ENCODE measurements at places on chromosomes 7 and 10. TPM values are rescaled to one million over a fixed set of nuclear protein-coding genes. Genes with fewer than 3 reads are reported as not detected.
A peak's percentile ranks its signal among the peaks of the same experiment; 100 is the strongest.

GRCh38 chr10:120492346-120492745 is 35.3 kb downstream of the PLPP4 start:
- no peaks in the 10 kb centered on the region for H3K27me3 ChIP-seq
- H3K36me3 ChIP-seq, result no peaks in the 10 kb centered on the region
- no peaks in the 10 kb centered on the region for H3K4me1 ChIP-seq
- no peak overlapping the region for H3K4me3 ChIP-seq
- no peak overlapping the region for H3K27ac ChIP-seq

- H3K27me3 ChIP-seq, result peaks cover 10% of the 10 kb centered on the region
- no peaks in the 10 kb centered on the region for H3K36me3 ChIP-seq
- H3K27ac ChIP-seq, result no peak overlapping the region
- H3K4me3 ChIP-seq, result no peak overlapping the region
- no peak for DNase-seq
- no peaks in the 10 kb centered on the region for H3K4me1 ChIP-seq
Observed at GRCh38 chr7:134539380-134540004, 9.4 kb upstream of the AKR1B15 start.

DNA sequence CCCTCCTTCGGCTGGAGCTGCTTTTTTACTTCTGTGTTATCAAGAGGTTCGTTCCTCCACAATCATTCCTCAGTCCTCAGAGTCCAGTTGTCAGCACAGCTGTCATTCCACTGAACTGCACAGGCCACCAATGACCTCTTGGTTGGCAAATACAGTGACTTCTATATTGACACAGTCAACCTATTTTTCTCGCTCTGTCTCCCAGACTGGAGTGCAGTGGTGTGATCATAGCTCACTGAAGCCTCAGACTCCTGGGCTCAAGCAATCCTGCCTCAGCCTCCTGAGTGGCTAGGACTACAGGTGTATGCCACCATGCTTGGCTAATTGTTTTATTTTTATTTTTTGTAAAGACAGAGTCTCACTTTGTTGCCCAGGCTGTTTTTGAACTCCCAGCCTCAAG is 27.7 kb downstream of the CRCP start:
- no peaks in the 10 kb centered on the region for H3K27me3 ChIP-seq
- DNase-seq, result no peak
- no peak overlapping the region for H3K4me3 ChIP-seq
- H3K27ac ChIP-seq, result no peak overlapping the region
- H3K36me3 ChIP-seq, result peaks cover 57% of the 10 kb centered on the region

DNA sequence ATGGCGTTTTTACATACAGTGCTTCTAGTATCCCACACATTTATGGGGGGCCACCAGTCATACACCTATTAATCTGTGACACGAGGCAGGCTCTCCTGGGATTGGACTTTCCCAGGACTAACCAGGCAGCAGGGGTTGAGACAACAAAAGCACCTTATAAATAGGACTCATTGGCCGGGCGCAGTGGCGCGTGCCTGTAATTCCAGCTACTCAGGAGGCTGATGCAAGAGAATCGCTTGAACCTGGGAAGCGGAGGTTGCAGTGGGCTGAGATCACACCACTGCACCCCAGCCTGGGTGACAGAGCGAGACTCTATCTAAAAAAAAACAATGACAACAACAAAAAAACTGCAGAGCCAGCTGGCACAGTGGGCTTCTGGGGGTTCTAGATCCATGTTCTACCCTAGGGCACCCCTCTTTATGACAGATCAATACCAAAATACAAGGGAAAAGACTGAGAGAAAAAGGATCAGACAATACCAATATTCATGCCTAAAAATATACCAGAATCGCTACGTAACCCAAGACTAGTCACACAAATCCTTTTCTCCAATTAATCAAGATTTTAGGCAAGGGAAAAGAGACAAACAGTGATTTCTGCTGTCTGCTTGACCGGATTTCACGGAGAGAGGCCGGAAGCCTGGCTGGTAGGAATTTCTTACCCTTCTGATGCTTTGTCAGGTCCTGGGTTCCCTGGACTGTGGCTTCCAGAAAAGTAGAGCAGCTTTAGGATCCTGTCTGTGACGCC is 98.4 kb upstream of the CCNY start:
- H3K36me3 ChIP-seq, result no peaks in the 10 kb centered on the region
- H3K27ac ChIP-seq, result no peak overlapping the region
- H3K4me3 ChIP-seq, result no peak overlapping the region
- DNase-seq, result no peak
- no peaks in the 10 kb centered on the region for H3K27me3 ChIP-seq

DNA sequence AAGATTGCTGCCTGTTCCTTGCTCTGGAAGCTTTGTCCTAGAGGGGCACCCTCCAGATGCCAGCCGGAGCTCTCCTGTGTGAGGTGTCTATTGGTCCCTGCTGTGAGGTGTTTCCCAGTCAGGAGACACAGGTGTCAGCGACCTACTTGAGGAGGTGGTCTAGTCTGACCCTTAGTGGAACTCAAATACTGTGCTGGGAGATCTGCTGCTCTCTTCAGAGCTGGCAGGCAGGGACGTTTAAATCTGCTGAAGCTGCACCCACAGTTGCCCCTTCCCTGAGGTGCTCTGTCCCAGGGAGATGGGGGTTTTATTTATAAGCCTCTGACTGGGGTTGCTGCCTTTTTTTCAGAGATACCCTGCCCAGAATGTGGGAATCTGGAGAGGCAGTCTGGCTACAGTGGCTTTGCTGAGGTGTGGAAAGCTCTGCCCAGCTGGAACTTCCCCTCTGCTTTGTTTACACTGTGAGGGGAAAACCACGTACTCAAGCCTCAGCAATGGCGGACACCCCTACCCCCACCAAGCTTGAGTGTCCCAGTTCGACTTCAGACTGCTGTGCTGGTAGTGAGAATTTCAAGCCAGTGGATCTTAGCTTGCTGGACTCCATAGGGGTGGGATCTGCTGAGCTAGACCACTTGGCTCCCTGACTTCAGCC is 119.2 kb downstream of the PPP1R9A start:
- no peaks in the 10 kb centered on the region for H3K27me3 ChIP-seq
- no peak overlapping the region for H3K27ac ChIP-seq
- H3K36me3 ChIP-seq, result no peaks in the 10 kb centered on the region

GRCh38 chr10:28623483-28623882 is 53.8 kb upstream of the BAMBI start:
- no peak overlapping the region for H3K4me3 ChIP-seq
- no peak overlapping the region for H3K27ac ChIP-seq

CYP51A1 gene
- 36.4 TPM for total RNA-seq

POLR2J2 gene
- total RNA-seq, result 20.6 TPM

GRCh38 chr10:88033793-88034192 is 170.4 kb downstream of the PTEN start:
- H3K36me3 ChIP-seq, result no peaks in the 10 kb centered on the region
- no peak overlapping the region for H3K4me3 ChIP-seq
- no peak for DNase-seq
- no peaks in the 10 kb centered on the region for H3K27me3 ChIP-seq

GPER1 gene
- total RNA-seq, result 0.13 TPM

- DNase-seq, result no peak
- H3K4me1 ChIP-seq, result no peaks in the 10 kb centered on the region
- H3K27me3 ChIP-seq, result peaks cover 29% of the 10 kb centered on the region
- H3K4me3 ChIP-seq, result no peak overlapping the region
Observed at GRCh38 chr10:77613476-77614130, 24.0 kb downstream of the KCNMA1 start.

GRCh38 chr10:84497978-84498377 is 169.6 kb downstream of the CCSER2 start:
- H3K4me3 ChIP-seq, result no peak overlapping the region
- H3K36me3 ChIP-seq, result peaks cover 10% of the 10 kb centered on the region
- H3K4me1 ChIP-seq, result peaks cover 11% of the 10 kb centered on the region
- H3K27ac ChIP-seq, result no peak overlapping the region
- no peaks in the 10 kb centered on the region for H3K27me3 ChIP-seq

DNA sequence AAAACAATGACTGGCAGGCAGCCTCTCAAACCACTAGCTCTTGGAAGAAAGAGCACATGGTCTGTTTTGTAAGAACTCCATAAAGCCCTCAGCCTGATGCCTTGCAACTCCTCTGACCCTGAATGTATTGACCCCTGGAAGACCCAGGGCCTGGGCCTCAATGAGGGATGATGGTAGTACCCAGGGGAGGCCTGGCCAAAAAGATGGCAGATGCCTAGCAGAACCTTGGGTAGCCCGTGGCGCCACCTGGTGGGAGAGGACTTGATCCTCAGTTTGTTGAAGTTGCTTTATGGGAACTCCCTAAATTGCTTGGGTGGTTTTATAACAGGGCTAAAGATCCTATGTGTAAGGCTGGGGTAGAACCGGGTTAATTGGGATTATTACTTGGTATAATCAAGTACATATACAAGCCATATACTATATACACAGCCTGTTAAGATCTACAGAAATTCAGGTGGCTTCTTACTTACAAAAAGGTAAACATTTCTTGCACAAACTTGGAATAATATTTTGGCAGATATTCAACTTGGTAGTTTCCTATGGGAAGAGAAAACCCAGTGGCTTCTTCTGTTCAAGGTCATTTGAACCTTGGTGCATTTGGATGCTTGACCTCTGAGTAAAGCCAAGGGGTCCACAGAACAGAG is 95.8 kb upstream of the CACUL1 start:
- peak; percentile 80 for DNase-seq
- peaks cover 10% of the 10 kb centered on the region for H3K27me3 ChIP-seq
- no peak overlapping the region for H3K27ac ChIP-seq
- H3K36me3 ChIP-seq, result no peaks in the 10 kb centered on the region
- H3K4me3 ChIP-seq, result no peak overlapping the region

DNA sequence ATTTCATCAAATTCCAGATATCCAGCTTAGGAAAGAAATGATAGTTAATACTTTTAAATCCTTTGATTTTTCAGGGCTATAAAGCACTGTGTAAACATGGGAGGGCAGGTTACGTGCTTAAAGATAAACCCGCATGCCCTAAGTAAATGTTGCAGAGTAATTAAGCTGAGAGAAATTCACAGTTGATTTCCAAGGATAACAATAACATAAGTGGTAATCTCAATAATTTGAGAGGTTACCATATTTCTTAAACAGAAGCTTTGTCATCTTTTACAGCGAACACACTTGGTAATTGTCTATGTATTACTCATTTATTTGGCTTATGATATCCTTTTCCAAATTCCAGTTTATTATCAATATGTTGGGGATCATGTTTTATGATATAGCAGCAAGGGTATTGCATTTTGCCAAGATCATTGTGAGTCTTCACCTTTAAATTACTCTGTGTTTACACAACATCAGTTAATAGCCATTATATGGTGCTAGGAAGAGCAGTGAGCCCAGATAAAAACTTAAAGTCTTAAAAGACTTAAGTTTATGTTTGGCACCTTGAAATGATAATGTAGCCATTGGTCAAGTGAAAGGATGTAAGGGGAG is 15.4 kb downstream of the MGAM start:
- DNase-seq, result no peak
- no peaks in the 10 kb centered on the region for H3K36me3 ChIP-seq
- no peaks in the 10 kb centered on the region for H3K4me1 ChIP-seq
- H3K4me3 ChIP-seq, result no peak overlapping the region
- H3K27ac ChIP-seq, result no peak overlapping the region

- no peak overlapping the region for H3K4me3 ChIP-seq
- peaks cover 17% of the 10 kb centered on the region for H3K4me1 ChIP-seq
- no peak overlapping the region for H3K27ac ChIP-seq
- peaks cover 86% of the 10 kb centered on the region for H3K27me3 ChIP-seq
- H3K36me3 ChIP-seq, result no peaks in the 10 kb centered on the region
Observed at GRCh38 chr10:101133489-101134298, 2.6 kb downstream of the TLX1 start.

GRCh38 chr7:158047391-158048059 is 540.1 kb downstream of the PTPRN2 start:
- no peak overlapping the region for H3K27ac ChIP-seq
- no peaks in the 10 kb centered on the region for H3K4me1 ChIP-seq
- no peak overlapping the region for H3K4me3 ChIP-seq
- no peak for DNase-seq
- no peaks in the 10 kb centered on the region for H3K27me3 ChIP-seq

DNA sequence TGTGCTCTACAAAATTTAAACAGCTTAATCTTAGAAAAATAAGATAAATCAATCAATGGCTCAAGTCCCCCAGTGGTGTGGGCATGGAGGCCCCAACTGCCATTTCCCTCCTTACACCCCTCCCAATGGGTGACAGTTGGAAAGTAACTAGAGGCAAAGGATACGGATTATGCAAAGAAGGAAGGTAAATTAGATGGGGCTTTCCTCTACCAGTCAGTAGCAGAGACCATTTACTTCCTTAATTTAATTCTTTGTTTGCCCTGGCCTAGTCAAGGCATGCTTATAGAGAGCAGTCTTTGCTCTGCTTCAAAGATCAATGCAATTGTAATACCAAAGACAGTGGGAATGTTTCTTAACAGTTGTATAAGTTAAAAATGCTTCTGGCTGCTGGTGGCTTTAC is 63.3 kb upstream of the PAPSS2 start:
- peaks cover 11% of the 10 kb centered on the region for H3K27me3 ChIP-seq
- H3K4me1 ChIP-seq, result peaks cover 1% of the 10 kb centered on the region
- H3K4me3 ChIP-seq, result no peak overlapping the region
- H3K36me3 ChIP-seq, result no peaks in the 10 kb centered on the region
- H3K27ac ChIP-seq, result no peak overlapping the region

DNA sequence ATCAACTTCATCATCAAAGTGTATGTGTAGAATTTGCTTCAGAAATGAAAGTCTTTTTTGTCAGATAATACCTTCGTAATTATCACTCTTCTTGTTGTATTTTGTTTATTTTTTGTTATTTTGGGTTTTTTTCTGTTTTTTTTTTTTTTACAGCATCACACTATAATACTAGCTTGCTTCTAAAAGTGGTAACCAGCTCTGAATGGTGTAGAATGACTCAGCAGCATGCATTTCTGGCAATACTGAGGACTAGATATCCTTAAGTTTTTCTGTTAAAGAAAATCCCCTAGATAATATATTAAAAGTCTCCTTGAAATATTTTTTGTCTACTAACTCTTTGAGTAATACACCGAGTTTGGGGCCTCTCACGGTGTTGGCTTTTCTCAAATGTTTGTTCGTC is 109.1 kb downstream of the LMBR1 start:
- no peak for DNase-seq
- H3K27me3 ChIP-seq, result no peaks in the 10 kb centered on the region
- no peak overlapping the region for H3K4me3 ChIP-seq
- H3K36me3 ChIP-seq, result peaks cover 11% of the 10 kb centered on the region

- no peak for DNase-seq
- no peaks in the 10 kb centered on the region for H3K36me3 ChIP-seq
- peaks cover 4% of the 10 kb centered on the region for H3K27me3 ChIP-seq
- no peak overlapping the region for H3K4me3 ChIP-seq
- H3K4me1 ChIP-seq, result no peaks in the 10 kb centered on the region
Observed at GRCh38 chr7:113128031-113128430, 9.7 kb upstream of the SMIM30 start.

RPEL1 gene
- total RNA-seq, result not detected

Measured in activated CD8-positive, alpha-beta T cell treated with anti-CD3 and anti-CD28 coated beads, Interleukin-2, amount 10 ng/mL, durations not matched to agents 7 days and 5 days (primary cell).